ENCODE measurements at places on chromosomes 7 and 10. TPM values are rescaled to one million over a fixed set of nuclear protein-coding genes. Genes with fewer than 3 reads are reported as not detected.

CC2D2B gene
- not detected for total RNA-seq

DNA sequence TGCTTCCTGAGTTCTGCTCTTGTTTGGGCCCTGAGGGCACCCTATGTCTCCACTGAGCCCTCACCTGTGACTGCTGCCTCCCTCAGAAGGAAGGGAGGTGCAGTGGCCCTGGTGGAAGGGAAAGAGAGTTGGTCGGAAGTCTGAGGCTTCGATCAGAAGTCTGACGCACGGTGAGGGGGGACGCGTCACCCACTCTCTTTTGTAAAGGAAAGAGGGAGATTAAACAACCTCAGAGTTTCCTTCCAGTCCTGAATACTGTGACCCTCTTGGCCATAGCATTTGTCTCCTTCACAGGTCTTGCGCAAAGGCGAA, 31.4 kb upstream of the TRIM8 start:
- peak; percentile 69 for DNase-seq

DNA sequence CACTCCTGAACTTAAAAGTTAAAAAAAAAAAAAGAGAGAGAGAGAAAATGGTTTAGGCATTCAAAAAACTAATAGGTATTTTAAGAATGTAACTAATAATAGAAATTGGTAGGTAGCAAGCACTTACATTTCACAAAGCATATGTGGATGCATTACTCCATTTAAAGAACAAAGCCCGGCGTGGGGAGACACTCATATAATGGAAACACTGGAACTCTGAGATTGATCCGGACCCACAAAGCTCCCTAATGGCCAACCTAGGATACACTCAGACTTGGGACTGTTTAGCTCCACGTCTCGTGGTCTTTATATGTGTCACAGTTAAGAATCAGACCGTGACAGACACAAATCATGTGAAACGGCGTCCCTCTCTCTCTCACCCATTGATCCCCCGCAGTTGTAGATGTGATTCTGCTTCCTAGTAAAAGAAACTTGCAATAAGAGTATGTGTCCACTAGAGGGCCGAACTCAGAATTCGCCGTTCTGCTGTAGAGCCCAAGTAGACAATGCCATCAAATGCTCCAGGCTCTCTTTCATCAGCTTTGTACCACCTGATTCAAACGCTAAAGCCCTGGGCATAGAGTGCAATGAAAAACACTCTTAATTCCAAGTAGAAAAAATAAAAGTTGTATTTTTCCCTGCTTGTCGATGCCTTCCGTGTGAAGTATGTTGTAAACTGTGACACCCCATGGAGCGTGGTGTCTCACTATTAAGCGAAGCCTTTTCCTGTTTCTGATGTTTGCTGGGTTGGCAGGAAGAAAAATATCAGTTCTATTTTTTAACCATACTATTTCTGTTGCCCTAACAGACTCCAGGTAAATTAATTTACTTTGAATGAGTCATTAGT, 429.0 kb upstream of the MTPN start:
- DNase-seq = peak; percentile 37

GRCh38 chr10:89255793-89256192, 4.2 kb upstream of the LIPA start:
- DNase-seq = no peak

DNA sequence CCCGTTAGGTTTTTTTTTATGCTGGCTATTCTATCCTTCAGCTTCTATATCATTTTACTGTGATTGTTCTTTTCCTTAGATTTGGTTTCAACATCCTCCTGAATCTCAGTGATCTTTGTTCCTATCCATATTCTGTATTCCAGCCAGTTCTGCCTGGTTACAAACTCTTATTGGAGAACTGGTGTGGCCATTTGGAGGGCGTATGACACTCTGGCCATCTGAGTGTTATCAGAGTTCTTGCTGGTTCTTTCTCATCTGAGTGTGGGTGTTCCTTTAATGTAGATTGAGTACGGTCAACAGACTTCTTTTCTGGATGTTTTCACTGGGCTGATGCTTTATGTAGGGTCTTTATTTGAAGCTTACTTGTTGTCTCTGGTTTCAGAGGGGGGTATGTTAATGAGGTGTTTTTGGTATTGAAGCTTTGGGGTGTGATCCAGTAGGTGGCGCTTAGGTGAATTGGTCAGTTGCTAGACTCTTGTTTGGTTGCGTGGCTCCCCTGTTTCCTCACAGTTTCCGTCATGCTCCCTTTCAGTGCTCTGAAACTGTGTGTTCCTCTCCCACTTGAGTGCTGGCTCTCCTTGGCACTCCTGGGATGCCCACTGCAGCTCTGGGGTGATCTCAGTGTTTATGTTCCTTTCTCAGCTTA, 80.7 kb downstream of the FANK1 start:
- DNase-seq = no peak

DNA sequence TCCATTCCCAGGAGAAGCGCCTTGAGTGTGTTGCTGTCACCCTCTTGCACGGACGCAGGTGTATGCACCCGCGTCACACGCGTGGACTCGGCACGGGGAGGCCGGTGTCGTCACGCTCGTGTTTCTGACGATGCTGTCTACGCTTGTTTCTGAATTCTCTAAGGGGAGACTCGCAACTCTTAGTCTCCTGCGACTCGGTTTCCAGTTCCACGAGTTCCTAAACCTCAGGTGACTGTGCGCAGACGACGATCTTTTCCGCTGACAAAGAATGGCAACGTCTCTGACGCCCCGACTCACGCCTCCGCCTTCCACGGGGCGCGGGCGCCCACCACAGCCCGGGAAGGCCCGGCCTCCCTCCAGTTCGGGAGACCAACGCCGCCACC, 579 bp downstream of the IDI1 start:
- DNase-seq = peak; percentile 61

AOAH gene
- 1.2 TPM for total RNA-seq

GRCh38 chr10:133087045-133087678, 562 bp upstream of the ADGRA1 start:
- DNase-seq = no peak

DNA sequence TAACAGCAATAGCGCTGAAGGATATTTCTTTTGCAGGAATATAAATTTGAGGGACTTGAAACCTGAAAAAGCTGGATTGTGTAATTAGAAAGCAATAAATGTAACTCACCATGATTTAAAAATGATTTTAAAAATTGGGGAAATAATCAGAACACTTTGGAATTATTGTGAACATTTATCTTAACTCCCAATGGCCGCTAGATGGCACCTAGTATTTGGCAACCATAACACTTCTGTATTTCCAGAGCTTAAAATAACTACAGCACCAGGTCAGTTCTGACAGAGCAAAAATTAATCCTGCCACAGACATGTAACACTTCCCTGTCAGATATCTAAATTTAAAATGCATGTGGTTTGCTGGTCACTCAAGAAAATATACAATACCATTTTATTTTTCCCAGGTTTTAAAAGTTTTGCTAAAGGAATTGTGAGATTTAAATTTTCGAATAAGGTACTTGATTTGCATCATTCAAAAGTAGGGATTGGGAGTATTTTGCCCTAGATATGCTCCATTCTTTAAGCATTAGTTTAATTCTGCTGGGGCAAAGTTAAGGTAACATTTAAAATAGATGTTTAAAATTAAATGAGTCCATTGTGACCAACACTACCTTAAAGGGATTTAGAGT, 144.5 kb downstream of the PPP1R3A start:
- peak; percentile 7 for DNase-seq

LRRC18 gene
- not detected for total RNA-seq

GRCh38 chr10:116961406-116962251, 43.4 kb downstream of the SHTN1 start:
- no peak for DNase-seq

THSD7A gene
- total RNA-seq = not detected
